ENCODE measurements at places on chromosomes 6 and 20.
A peak's percentile ranks its signal among the peaks of the same experiment; 100 is the strongest.

- no peak for DNase-seq
Observed at GRCh38 chr6:41375598-41376151, 40.3 kb downstream of the NCR2 start.

DNA sequence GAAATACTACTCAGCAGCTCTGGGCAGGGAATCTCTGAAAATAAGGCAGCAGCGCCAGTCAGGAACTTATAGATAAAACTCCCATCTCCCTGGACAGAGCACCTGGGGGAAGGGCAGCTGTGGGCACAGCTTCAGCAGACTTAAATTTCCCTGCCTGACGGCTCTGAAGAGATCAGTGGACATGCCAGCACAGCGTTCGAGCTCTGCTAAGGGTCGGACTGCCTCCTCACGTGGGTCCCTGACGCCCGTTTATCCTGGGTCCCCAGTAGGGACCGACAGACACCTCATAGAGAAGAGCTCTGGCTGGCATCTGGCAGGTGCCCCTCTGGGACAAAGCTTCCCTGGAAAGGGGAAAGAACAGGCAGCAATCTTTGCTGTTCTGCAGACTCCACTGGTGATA is 59.0 kb downstream of the COL21A1 start:
- DNase-seq = no peak

DNA sequence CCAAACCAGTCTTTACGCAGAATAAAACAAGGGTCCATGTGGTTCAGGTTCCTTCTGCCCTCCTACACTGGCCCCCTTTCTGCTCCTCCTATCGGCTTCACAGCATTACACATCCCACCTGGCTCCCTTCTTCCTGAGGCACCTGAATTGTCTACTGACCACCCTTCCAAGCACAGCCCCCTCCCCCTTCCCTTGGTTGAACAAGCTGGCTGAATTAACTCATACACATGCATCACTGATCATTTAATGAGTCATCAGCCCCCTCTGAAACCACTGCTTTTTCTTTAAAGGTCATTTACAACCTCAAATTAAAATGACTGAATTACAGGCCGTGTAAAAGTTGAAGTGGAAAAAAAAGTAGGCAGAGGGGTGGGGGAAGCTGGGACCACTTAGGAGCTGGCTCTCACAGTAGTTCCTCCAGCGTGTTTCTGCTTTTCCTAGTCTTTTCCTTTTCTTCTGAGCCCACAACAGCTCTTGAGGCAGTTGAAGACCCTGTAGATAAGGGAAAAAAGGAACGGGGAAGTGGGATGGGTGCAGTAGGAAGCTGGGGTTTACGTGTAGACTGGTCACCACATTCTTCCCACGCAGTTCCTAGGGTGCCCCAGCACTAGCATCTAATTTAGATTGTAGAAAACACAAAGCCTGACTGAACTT is 67.6 kb downstream of the FYN start:
- no peak for DNase-seq

DNA sequence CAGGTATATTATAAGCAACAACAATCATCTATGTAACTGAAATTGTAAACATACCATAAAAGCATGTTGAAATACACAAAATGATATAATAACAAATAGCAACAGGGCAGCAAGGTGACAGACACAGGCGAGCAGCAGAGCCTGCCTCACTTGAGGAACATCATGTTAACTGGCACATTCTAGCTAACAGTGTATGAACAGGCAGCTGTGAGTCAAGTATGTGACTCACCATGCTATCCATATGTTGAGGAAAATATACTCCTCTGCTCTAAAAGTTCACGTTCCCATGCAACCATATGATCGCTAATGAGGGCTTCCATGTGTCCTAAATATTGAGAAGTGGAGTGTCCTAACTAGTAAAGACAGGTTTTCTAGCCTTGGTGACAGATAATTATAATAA is 18.4 kb downstream of the SERAC1 start:
- DNase-seq = no peak

GRCh38 chr6:156057869-156058268 is 602.2 kb upstream of the NOX3 start:
- no peak for DNase-seq

DNA sequence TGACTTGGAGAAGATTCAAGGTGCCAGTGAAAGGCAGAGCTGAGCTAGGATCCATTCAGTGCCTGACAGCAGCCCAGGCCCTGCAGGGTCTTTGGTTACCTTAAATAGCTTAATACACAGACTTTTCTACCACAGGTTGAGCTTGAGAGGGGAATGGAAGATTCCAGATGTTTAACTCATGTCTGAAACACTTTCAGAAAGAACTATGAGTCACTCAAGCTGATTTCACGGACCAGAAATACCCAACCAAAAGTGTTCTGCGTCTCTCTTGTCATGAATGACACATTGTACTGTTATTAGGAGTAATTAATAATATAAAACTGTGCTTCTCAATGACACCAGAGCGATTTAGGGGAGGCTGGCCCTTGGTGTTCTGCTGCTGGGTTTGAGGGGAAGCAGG is 6.4 kb upstream of the PMEPA1 start:
- DNase-seq = no peak

GRCh38 chr20:16224836-16225235 is 348.4 kb downstream of the KIF16B start:
- DNase-seq = no peak

DNA sequence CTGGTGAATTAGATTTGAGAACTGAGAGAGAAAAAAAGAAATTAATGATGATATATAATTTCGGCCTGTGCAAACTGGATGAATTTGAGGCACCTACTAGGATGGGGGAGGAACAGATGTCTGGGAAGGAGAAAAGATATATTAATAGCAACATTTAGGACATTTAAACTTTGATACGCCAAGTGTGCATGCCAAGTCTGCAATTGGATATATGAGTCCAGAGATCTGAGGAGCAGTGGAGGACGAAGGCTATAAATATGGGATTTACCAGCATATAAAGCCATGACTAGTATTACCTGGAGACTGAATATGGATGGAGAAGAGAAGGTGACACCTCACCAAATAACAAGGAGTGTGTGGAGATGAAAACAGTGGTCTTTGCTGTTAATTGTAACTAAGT is 272.6 kb upstream of the HSF2 start:
- no peak for DNase-seq

- DNase-seq = no peak
Observed at GRCh38 chr6:169800116-169800667, 48.8 kb downstream of the ERMARD start.

GRCh38 chr6:100810015-100810414 is 71.1 kb downstream of the ASCC3 start:
- no peak for DNase-seq

DNA sequence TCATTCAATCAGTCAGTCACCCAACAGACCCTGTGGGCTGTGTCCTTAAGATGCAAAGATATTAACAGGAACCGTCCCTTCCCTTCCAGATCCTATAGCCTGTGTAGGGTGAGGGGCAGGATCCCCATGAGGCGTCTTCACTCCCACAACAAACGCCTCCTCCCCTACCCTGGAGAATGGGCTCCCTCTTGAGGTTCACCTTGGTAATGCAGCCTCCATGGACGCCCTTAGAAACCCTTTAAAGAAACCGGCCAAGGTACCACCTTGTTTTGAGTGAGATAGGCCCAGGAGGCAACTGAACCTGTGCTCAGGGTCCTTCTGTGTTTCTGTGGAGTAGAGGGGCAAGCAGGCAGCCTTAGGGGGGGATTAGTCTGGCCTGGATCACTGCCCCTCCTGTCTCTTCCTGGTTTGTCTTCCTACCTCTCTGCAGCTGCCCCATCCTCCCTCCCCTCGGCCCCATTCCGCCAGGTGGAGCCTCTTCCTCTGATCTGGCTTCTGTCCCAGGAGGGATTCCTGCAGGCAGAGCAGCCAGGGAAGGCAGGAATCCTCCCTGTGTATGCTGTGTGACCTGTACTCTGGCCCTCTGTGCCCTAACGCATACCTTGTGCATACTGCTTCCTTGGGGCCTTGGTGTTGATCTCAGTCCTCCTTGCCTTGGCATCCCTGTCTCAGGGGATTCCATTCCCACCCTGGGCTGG is 6.6 kb upstream of the GUCA1A start:
- DNase-seq = no peak

DNA sequence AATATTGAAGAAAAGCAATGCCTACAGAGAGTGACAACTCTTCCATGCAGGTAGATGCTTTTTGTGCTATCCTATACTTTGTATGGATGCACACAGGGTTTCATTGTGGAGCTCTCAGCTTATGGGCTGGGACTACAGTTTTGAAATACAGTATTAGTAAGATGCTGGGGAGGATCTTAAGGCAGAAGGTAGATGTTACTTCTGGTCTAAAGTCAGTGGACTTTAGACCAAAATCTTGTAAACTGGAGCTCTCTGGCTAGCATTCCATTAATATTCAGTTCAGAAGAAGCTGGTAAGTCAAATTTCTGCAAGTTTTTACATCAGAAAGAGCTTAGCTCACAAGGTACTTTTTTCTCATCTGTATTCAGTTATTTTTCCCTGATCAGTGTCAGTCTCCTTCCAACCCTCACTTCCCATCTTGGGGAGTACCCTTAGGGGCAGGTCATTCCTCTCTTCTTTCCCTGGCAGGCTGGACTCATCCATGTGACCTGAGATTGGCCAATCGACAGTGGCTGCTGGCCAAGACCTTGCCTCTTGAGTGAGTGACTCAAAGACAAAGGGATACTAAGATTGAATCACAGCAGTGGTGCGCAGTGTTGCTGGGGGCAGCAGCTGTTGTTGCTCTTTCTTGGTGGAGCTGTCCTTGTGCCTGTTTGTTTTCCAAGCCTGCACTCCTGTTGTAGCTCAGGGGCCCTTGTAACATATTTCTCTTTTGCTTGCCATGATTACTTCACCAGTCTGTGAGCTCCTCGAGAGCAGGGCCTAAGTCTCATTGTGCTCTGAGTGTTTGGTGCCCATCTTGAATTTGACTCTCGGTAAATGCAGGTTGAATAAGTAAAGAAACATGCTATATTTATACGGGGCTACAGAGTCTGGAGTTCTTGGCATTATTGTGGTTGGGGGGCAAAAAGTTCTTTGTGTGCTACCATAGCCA is 2.8 kb upstream of the PHF20 start:
- DNase-seq = peak; percentile 40

- no peak for DNase-seq
Observed at GRCh38 chr20:51978070-51978501, 175.8 kb upstream of the SALL4 start.

- no peak for DNase-seq
Observed at GRCh38 chr6:146881228-146882181, 282.7 kb downstream of the ADGB start.
